ENCODE measurements at places on chromosomes 16 and 17.

GRCh38 chr17:5958850-5959249 is 111.3 kb upstream of the WSCD1 start:
- DNase-seq = no peak

- DNase-seq = peak; percentile 9
Measured at GRCh38 chr17:61474235-61474927, 22.2 kb downstream of the TBX4 start.

- no peak for DNase-seq
Measured at GRCh38 chr17:82981141-82981730, 98.2 kb upstream of the METRNL start.

DNA sequence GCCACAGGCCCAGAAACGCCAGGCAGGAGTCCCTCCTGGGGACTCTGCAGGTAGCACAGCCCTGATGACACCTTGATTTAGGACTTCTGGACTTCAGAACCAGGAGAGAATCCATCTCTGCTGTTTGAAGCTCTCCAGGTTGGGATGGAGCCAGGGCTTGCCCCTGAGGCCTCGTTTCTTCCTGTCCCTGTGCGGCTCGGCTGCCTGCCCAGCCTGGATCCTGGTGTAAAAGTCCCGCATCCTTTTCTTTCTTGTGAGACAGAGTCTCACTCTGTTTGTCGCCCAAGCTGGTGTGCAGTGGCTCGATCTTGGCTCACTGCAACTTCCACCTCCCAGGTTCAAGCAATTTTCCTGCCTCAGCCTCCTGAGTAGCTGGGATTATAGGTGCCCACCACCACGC is 17.9 kb upstream of the CBX4 start:
- no peak for DNase-seq
